ENCODE measurements at places on chromosomes 16 and 17.
A peak's percentile ranks its signal among the peaks of the same experiment; 100 is the strongest.

DNA sequence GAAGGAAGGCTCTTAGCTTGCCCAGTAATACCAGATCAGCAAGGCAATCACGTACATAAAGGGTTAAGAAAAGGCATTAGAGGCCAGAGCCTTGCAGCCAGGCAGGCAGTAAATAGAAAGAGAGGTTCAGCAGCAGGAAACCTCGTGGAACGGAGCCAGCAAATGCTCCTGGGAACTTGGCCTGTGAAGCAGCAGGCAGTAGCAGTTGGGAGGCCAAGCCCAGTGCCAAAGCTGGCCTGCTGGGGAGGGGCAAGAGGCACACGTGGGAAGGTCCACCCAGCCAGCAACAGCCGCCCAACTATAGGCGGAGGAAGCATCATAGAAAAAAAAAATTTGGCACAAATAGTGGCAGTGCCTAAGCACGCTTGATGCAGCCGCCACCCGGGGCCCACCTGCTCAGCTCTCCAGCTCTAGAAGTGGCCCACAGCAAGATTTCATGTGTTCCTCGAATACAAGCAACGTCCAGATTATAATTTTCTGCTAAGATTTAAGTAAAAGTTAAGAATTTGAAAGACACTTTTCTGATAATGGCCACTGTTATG, 2339.5 kb downstream of the TP53TG3F start:
- no peak for DNase-seq

GRCh38 chr17:49431743-49432142, 17.1 kb upstream of the PHB1 start:
- no peak for DNase-seq

DNA sequence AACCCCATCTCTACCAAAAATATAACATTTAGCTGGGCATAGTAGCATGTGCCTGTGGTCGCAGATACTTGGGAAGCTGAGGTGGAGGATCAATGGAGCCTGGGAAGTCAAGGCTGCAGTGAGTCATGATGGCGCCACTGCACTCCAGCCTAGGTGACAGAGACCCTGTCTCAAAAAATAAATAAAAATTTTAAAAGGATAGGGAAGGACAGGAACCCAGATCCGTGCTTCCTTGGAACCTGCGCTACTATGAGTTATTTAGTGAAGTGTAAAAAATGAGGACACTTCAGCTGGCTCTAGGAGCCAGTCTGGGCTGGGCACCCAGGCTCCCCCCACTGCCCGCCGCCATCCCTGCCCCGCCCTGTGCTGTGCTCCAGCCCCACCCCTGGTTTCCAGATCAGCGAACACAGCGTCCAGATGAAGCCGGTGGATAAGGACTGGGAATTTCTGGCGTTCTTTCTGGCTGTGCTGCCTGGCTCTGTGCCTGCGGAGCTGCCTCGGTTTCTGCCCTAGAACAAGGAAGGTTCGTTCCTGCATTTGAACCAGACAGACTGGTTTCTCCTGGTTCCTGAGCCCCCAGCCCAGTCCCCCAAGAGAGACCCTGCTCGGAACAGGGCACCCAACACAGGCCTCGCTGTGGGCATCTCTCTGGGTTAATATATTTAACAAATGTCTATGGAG, 18.5 kb downstream of the PLLP start:
- DNase-seq = no peak

DNA sequence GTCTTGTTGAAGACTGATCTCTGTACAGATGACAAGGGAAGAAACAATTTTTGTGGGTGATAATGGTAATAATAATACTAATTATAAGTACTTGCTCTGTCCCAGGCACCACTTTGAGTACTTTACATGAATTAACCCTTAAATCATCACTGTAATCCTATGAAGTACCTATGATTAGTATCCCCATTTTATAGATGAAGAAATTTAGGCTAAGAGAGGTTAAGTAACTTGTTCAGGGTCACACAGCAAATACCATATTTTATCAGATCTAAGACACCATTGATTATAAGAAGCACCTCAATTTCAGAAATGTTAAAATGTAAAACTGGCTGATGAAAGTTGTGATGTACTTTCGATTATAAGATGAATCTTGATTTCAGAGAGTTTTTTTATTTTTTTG, 18.6 kb downstream of the TADA2A start:
- DNase-seq = no peak

- no peak for DNase-seq
These were observed 16.9 kb downstream of the EMC8 start for GRCh38 chr16:85782451-85782850.

DNA sequence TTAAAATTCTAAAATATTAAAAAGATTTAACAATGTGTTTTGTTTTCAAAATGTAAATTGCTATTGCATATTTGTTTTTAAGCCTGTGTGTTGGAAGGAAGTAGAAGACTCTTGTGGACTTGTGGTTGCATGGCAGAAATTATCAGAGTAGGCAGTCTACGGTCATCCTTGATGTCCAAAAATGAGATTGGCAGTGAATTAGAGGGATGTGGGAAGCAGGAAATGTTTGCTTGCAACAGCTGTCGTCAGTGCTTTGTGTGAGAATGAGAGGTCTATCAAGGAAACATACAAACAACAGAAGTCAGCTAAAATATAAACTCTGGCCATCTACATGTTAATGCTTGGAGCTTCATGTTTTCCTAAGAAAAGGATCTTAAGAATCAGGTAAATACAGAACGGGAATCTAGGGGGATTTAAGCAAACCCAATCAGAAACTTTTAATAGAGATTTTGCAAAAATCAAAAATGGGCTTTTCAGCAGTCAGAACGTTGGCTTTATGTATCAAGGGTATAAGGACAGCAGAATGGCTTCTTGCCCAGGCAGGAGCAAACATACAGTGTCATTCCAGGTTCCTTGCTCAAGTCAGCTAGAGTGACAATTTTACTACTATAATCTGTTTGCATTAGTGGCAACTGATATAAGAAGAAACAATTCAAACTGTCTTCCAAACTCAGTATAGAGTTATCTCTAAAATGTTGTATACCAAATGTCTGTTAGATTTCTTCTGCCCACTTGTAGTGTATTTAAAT, 196.7 kb downstream of the CYB561 start:
- no peak for DNase-seq

- no peak for DNase-seq
These were observed 3.3 kb downstream of the SYNRG start for GRCh38 chr17:37605813-37606505.

- no peak for DNase-seq
These were observed 9.8 kb upstream of the MED9 start for GRCh38 chr17:17467016-17467415.

GRCh38 chr16:65947951-65948350, 418.5 kb upstream of the CDH5 start:
- DNase-seq = no peak

DNA sequence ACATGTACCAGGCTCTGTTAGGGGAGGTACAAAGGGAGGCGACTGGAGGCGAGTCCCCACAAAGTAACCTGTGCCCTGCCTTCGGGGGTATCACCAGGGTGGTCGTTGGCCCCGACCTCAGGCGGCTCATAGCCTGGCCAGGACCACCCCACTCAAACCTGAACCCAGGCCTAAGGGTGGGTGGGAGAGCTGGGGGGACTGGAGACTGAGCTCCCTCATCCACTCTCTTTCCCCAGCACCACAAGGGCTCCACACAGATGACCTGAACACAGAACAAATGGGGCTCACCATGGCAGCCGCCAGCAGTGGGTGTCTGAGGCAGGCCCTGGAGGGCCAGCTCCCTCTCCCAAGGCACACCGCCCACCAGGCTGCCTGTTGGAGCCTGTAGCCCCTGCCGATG, 120.6 kb upstream of the TNRC6C start:
- DNase-seq = no peak

- DNase-seq = peak; percentile 69
These were observed 45.3 kb downstream of the BRD7 start for GRCh38 chr16:50323335-50324011.

GRCh38 chr16:87956365-87957231, 5.4 kb downstream of the BANP start:
- DNase-seq = peak; percentile 57

GRCh38 chr17:80523054-80523744, 21.4 kb upstream of the RPTOR start:
- DNase-seq = no peak

DNA sequence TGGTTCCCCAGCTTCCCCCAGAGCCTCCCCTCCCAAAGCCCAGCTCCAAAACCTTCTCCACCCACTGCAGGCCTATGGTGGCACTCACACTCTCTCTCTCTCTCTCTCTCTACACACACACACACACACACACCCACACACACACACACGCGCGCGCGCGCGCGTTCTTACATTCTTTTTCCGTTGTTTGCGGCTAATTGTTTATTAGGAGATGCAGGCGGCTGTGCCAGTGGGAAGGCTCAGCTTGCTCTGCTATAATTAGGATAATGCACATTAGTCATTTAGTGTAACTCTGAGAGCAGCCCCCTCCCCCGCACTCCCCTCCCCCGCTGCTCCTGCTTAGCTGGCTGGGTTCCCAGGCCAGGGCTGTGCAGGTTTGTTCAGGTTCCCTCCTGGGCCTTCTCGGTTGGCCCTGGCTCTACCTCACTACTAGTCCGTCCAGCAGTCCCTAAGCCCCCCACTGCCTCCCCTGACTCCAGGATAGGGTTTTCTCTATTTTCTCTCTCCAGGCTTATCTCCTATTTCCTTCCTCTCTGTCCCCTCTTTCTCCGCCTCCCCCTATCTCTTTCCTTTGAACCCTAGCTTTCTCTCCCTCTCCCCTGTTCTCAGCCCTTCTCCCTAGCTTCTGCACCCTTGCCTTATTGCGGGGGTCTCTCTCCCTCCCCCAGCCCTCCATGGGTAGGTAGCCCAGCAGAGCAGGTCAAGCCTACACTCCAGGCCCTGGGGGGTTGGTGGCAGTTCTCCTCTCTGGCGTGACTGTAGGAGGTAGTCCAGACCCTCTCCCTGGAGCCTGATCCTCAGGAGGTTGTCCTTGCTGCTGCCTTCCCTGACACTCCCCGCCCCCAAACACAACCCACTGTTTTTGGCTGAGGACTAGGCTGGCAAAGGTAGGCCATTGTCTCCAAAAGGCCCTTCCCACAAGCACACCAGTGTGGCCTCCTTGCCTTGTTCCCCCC, 34.0 kb downstream of the TMEM132E start:
- DNase-seq = no peak

DNA sequence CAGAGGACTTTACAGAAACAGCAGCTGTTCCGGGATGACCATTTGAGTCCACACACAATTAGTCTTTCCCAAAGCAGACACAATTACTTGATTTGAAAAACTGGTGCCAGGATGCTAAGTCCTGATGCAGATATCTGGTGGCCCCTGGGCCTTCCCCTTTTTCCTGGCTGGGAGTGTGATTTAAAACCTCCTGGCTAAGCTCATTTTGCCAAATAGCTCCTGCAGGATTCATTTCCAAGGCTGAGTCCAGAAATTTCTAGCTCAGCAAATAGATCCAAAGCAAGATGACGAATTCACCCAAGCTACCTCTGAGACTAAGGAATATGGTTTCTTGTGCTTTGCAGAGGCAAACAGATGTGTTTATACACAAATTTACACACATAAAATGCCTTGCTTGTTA, 422.2 kb downstream of the CA10 start:
- no peak for DNase-seq

DNA sequence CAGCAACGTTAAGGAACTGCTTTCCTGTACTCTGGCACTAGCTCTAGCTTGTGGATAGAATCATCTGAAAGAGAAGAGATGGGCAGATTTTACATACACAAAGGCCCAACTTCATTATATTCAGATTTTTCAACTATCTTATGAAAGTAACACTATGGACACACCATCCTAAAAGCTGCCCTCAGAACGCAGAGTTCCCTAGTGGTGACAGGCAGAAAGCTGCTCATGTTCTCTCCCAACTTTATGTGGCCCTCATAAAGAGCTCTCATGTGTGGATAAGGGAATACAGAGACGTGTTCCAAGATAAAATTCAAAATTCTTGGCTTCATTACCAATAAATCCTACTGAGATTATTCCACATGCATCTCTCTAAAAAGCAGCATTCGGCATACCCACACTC, 1.5 kb downstream of the CFAP20 start:
- DNase-seq = no peak

DNA sequence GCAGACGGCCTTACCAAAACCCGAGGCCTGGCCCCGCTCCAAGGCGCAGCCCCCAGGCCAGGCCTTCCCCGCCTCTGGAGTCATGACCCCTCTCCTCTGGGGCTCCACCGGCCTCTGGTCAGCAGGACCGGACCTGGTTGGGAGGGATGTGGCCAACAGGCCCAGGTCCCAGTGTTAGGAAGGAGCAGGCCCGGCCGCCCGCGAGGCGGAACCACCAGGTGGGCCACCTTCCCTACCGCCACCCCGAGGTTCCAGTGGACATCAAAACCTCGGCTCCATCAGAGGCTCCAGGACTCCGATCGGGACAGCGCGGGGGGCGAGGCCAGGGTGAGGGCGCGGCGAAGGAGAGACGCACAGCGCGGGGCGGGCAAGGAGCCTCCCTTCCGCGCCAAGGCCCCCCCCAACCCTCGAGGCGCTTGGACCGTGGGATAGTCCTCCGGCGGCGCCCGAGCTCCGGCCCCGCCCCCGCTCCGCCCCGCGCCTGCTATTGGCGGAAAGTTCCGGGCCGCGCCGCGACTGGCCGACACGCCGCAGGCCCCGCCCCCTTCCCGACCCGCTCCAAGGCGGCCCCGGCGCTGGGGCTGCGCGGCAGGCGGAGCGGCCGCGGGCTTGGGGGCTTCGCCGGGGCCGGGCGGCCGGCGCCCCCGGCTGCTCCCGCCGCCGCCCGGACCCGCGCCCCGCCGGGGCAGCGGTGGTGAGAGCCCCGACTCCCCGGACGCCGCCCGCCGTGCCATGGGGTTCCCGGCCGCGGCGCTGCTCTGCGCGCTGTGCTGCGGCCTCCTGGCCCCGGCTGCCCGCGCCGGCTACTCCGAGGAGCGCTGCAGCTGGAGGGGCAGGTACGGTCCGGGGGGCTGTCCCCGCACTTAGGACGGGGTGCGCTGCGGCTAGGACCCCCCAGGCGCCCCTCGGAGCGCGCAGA, at the start of gene METRN:
Gene METRN, plus strand, starts transcription at position 561 of the 919 bp plus-strand sequence. Its CDS starts 172 bp downstream, at position 733.
- peak; percentile 83 for DNase-seq

DNA sequence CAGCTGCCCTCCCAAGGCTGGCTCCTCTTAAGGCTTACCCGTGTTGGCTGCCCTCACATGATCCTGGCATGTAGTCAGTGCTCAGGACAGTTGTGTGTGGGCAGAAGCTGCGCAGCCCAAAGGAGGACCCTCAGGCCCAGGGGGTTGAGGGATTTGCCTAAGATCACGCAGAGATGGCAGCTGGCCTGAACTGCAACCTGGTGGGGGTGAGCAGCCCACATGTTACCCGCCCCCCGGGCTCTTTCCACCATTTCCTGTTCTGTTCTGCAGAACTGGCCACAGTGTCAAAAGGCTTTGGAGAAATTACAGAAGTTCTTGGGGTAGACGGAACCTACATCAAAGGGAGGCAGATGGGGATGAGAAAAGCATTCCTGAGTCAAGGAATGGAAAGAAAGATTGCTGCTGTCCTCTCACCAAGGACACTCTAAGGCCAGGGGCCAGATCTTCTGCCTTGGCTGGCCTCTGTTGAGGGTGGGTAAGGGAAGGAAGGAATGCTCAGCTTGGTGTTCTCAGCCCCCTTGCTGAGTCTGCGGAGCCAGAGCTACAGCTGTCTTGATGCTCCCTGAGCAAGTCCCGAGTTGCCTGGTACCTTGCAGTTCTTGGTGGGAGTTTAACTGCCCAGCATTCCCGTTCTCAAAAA, 53.0 kb downstream of the EPN2 start:
- DNase-seq = no peak

All from A549 (cell line).